ENCODE measurements at places on chromosomes 1 and 21.

DNA sequence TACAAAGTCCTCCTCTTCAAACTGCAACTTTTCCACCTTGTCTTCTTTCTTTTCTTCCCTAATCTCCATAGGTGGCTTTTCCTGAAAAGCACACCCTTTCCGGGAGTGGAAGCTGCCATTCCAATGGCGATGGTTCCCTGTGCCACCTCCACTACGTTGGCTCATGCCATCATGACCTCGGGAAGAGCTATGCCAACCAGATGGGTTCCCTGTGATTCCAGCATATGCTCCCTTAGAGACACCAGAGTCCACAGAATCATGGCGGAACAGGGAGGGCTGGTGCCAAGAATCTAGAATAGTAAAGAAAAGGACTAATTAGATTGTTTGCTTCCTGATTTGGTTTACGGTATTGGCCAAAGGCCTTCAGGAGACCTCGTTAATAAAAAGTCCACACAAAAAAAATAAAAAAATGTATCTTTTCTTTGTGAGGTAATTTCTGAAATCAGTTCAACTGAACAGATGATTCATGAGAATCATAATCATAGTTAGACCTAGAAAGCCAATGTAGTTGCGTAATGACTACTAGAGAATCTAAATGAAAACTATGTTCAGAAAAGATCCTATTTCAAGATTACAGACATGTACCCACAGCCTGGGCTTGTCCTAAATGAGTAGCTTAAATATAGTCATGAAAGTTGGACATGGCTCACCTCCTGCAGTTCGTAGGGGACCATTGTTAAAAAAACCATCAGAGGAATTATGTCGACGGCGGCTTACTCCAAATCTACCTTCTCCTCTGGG, 30.9 kb upstream of the CCDC17 start:
- DNase-seq, result no peak

- peak; percentile 75 for DNase-seq
These were observed 109.4 kb downstream of the NRDC start for GRCh38 chr1:51768971-51769588.

- DNase-seq, result no peak
These were observed 876 bp downstream of the MOB3C start for GRCh38 chr1:46615735-46616134.

- no peak for DNase-seq
These were observed 299.9 kb upstream of the PLD5 start for GRCh38 chr1:242824435-242824834.

DNA sequence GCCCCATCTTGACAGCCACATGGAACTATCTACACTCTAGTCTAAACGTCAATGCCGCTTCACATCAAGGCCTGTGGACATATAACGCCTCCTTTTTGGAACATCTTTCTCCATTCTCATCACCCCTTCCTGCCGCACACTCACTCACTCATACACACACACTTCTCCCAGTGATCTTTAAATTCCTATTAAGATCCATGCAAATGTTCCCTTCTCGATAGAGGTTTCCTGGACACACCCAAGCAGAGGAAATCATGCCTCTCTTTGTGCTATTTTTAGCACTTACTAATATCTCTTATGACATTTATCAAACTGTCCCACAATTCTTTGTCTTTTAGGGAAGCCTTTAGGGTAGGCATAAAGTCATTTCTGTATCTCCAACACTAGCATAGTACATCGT, 28.2 kb upstream of the SLAMF9 start:
- no peak for DNase-seq

- no peak for DNase-seq
These were observed 13.9 kb upstream of the BTG2 start for GRCh38 chr1:203291201-203292096.

DNA sequence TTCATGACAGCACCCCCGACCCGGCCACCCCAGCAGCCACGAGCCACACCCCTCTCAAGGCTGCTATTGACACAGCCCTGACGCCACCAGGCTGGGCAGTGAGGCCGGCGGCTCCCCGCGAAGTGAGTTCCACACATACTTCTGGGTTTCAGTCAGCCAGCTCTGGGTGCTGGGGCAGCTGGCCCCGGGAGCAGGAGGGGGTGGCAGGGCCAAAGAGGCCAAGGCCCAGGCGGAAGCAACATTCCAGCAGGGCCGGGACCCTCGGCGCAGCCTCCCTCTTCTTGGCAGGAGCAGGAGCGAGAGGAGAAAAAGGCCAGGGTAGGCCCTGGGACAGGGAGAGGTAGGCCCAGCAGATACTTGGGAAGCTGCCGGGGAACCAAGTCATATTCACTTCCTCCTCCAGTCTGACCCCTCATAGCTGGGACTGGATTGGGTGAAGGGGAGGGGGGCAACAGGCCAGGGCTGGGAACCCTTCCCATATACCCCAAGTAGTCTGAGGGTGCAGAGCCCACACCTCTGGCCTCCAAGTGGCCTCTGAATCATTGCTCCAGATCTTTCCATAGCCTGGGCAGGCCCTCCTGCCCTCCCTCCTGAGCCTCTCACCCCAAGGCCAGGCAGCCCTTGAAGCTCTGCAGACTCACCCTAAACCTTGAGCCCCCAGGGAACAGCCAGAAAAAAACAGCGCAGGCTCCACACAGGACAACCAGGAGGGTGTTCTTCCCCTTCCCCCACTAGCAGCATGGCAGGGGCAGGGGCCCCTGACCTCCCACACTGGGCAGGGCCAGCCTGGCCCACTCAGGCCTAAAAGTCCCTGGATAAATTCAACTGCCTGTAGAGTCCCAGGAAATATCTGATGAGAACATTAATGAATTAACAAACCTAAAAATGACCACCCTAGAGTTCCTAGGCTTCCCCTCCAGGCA, 5.7 kb downstream of the HSPG2 start:
- no peak for DNase-seq

GRCh38 chr1:17119773-17120480, 676 bp upstream of the PADI2 start:
- DNase-seq, result peak; percentile 66

DNA sequence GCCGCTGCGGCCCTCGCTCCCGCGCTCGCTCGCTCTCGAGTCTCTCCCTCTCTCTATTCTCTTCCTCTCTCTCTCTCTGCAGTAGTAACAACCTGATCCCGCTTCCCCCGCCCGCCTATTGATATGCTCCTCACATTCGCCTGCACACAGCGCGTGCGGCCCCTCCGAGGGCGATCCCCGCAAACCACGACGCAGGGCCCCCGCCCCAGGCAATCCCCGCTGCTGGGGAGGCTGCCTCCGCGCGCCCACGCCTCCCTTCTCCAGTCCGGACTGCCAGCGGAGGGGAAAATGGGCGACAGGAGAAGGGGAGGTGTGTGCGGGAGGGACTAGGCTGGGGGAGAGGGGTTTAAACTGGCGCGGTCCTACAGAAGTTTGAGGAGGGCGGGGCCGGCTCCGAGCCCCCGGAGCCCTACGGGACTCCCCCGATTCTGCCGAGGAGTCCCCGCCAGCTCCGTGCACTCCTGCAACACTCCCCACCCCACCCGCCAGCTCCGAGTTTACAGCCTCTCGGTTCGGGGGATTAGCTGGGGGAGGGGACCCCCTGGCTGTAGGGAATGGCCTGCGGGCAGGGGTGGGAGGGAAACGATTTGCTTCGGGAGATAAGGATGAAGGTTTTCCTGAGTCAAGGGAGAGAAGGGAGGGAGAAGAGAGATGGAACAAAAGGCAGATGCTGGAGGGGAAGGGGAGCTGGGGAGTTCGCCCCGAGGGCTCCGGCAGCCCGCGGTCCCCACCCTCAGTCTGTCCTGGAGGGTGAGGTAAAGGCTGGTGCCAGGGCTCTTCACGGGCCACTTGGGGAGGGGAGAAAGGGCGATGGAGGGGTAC, 66.6 kb downstream of the SYT2 start:
- no peak for DNase-seq

DNA sequence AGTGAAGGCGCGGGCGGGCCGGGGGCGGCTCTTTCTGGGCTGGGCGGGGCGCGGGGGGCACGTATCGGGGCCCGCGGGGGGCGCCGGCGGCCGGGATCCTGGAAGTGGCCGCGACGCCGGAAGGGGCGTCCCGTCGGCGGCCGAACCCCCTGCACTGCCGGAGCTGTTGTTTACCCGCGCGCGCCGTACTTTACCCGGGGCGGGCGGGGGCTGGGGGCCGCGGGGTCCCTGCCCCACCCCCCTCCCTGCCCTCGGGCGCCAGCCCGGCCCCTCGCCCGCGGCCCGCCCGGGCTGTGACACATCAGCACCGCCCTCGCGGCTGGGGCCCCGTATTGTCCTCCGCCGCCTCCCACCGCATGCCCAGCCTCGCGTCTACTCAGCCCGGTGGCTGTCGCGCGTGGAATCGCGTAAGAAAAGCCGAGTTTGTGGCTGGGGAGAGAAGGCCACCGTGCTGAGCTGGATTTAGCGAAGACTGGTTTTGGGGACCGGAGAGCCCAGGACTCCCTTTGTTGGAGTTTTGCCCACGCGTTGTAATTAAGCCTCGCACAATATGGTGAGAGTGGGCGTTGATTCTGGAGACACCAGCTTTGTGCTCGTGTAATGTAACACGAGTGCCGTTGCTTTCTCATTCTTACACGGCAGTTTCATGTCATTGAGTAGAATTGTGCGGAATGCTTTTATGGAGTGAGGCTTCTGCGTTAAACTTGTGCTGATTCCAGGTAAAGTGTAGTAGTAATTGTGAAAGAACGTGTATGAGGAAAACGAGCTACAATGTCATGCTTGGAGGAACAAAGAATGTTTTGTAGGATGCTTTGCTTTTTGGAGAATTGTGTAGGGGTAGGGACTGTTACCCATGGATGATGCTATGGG, 559 bp downstream of the BACH1 start:
- peak; percentile 72 for DNase-seq

DNA sequence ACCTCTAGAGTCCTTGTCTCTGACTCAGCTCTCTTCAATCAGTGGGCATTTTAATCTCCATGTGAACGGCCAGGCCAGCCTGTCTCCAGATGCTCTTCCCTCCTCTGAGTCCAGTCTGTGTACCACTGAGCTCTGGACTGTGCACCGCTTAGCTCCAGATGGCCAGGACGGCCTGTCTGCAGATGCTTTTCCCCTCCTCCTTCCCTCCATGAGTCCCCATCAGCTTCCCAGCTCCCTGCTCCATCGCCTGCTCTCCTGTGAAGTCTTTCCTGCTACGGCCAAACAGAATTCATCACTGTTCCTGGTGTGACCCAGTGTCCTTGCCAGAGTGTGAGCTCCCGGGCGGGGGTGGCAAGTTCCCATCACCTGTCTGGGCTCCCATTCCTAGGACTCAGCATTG, 42.0 kb downstream of the STUM start:
- no peak for DNase-seq

DNA sequence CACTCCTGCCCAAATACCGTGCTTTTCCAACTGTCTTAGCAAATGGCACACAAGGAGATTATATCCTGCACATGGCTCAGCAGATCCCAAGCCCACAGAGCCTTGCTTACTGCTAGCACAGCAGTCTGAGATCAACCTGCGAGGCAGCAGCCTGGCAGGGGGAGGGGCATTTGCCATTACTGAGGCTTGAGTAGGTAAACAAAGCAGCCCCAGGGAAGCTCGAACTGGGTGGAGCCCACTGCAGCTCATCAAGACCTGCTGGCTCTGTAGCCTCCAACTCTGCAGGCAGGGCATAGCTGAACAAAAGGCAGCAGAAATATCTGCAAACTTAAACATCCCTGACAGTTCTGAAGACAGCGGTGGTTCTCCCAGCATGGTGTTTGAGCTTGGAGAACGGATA, 70.1 kb upstream of the PTBP2 start:
- no peak for DNase-seq

DNA sequence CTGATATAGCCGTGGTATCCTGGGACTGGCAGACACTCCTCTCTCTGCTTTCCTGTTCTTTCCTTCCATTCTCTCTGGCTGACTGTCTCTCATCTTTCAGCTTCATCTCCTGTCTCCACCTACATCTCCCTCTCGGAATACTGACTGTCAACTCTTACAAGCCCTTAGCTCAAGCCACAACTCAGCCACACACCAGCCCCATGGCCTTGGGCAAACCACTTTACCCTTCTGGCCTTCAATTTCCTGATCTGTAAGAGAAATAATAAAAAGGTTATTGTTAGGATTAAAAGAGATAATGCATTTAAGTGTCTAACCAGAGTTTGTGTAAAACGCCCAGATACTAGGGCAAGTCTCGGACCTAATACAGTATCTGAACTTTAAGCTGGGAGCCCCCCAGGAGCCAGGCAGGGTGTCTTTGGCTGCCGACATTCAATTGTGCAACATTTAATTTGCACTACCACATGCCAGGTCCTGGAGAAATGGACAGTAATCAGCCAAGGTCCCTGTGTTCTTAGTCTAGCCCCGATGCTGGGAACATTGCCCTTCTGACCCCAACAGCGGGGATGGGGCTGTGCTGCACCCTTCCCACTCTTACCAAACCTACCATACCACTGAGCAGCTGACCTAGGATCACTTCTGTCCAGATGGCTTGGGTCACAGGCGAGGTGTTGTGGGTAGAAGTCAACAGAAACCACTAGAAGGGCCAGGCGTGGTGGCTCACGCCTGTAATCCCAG, 5.1 kb downstream of the ECHDC2 start:
- no peak for DNase-seq

- peak; percentile 67 for DNase-seq
These were observed 65.6 kb downstream of the RGL1 start for GRCh38 chr1:183870351-183871077.

DNA sequence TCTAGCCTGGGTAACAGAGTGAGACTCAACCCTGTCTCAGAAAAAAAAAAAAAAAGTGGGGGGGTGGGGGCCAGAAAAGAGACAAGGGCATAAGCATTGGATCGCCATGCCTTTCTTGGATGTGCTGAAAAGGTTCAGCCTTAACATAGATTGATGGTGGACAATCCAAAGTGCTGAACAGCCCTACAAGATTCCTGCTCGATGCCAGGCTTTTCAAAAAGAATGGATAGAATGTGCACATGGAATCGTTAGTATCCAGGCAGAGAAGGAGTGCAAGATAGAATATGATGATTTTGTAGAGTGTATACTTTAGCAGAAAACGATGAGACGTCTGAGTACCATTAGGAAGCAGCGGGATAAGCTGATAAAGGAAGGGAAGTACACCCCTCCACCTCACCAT, 10.9 kb upstream of the COA7 start:
- DNase-seq, result no peak

DNA sequence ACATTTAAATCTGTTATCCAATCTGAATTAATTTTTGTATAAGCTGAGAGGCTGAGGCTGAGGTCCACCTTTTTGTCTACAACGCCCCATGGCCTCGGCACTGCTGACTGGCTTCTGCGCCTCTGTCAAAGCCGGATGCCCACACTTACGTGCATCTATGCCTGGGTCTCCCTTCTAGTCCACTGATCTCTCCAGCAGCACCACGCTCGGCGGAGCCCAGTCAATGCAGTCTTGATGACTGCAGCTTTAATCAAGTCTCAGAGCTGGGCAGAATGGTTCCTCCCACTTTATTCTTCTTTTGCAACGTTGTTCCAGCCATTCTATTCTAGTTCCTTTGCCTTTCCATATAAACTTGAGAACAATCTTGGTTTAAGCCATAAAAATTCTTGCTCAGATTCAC, 9.4 kb downstream of the PRDM15 start:
- no peak for DNase-seq

GRCh38 chr1:1857096-1857703, 33.7 kb downstream of the GNB1 start:
- DNase-seq, result peak; percentile 69

DNA sequence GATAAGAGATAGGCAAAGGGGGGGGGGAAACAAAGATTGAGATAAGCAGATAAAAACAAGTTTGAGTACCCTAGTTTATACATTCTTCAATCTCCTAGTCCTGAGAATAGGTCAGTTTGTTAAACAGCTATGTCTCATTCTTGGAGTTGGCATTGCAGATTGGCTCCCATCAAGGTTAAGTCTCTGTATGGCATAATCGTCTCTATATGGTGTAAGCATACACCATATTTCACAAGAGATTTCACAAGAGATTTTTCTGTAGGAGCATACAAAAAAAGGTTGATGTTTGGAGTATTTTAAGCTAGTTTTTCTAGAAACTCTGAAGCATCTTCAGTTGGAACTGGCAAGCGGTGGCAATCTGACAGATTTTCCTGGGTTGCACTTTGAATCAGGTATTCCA, 35.8 kb downstream of the NCAM2 start:
- DNase-seq, result peak; percentile 49

Data from suppressor macrophage (primary cell).